ENCODE measurements at places on chromosomes 7 and 10.

DNA sequence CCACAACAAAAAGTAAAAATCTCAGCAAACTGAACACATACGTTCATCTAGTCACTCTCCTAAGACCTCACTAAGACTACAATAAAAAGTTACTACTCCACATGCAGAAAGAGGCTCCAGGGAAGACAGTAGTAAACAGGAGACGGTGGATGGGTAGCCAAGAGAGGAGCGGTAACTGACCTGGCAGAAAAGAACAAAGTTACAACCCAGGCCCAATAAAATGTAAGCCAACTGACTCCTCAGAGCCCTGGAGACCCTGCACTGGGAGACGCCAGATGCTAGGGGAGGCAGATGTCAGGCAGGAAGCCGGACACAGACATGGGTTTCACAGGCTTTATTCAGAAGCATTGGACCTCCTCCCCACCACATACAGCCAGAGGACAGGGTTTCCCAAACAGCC, 181.1 kb upstream of the NFE2L3 start:
- DNase-seq: no peak

- no peak for DNase-seq
Observed at GRCh38 chr10:95464280-95464679, 96.9 kb downstream of the SORBS1 start.

DNA sequence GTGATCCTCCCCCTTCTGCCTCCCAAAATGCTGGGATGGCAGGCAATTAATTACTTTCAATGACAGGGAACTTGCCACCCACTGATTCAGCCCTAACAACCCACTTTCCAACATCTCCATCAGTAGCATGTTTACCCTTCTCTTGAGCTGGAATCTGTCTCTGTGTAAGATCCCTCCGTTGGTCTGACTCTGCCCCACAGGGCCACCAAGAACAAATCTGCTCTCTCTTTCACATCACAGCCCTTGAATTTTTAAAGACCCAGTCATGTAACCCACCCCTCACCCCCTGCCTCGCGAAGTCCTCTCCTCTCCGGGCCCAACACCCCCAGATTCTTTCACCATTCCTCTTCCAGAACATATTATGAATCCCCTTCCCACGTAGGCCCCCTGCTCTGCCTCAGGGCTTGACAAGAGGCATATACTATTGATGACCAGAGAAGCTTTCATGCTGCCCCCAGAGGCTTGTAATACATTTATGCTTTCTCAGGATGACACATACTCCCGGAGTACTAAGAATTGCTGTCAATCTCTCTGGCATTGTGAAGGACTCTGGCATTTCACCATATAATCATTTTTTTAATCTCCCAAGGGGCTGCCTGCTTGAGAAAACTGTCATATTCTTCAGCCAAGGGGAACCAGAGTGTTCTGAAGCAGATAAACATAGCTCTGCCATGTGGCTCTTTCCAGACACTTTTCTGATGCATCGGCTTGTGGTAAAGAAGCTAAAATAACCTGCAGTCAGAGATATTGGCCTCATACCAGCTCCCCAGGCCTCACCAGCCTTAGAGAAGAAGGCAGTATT, 179.2 kb upstream of the AUTS2 start:
- no peak for DNase-seq

DNA sequence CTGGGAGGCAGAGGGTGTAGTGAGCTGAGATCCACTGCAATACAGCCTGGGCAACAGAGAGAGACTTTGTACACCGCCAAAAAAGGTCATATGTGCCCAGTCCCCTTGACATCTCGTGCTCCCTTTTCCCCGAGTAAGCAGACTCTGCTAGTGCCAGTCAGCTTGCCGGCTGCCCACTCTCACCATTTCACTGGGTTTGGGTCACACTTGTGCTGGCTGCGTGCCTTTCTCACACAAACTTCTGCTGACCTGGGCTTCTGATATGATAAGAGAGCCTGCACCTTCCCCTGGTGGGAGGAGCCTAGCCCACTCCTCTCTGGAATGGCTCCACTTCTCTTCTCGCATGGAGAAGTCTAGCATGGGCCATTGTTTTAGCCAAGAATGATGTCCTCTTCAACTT, 53.4 kb downstream of the MPP7 start:
- DNase-seq: no peak

- no peak for DNase-seq
Observed at GRCh38 chr10:34821587-34822585, 6.8 kb upstream of the PARD3 start.

GRCh38 chr10:26831936-26832335, 28.8 kb downstream of the ABI1 start:
- DNase-seq: no peak

DNA sequence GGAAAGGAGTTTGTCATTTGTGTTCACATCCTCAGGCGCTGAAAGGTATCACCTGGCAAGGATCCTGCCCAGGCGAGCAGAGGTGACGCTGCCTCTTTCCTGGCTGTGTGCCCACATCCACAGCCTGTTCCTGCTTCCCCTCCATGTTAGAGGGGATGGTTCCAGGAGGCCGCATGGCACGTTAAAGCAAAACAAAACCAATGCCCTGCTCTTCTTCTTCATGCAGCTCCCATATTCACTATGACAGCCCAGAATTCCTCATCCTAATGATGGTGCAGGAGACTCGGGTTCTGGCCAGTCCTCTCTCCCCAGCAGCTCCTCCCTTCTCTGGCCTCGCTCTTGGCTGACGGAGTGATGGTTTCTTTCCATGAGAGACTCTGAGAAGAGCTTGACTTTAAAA, 678.5 kb upstream of the ANKRD30A start:
- no peak for DNase-seq

All from stimulated activated CD4-positive, alpha-beta T cell treated with anti-CD3 and anti-CD28 coated beads, Interleukin-15, amount 100 ng/mL, for 1 hour (primary cell).